ENCODE measurements at places on chromosomes 1 and 21. TPM values are rescaled to one million over a fixed set of nuclear protein-coding genes. Genes with fewer than 3 reads are reported as not detected.

- DNase-seq = no peak
These were observed 77.4 kb downstream of the NDUFS5 start for GRCh38 chr1:39103328-39104157.

- DNase-seq = no peak
These were observed 67.1 kb downstream of the HIVEP3 start for GRCh38 chr1:41851589-41851988.

- DNase-seq = no peak
These were observed 12.5 kb upstream of the HNRNPR start for GRCh38 chr1:23356471-23357137.

DNA sequence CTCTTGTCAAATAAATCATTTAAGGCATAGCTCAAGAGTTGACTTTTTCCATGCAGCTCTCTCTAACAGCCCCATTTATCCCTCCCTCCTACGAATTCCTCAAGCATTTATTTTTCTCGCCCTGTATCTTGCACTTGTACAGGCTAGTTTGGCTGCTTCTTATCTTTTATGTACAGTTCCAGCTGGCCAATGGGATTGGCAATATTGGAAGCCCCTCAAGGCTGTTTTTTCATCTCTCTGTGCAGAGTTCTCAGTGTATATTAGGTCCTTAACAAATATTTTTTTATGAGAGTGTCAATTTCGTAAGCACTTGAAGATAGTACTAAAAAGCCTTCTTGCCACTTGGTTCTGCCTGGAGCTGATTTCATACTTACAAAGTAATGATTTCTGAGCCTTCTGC, 356.0 kb downstream of the ST6GALNAC3 start:
- DNase-seq = no peak

UMODL1 gene
- polyA plus RNA-seq = not detected

DNA sequence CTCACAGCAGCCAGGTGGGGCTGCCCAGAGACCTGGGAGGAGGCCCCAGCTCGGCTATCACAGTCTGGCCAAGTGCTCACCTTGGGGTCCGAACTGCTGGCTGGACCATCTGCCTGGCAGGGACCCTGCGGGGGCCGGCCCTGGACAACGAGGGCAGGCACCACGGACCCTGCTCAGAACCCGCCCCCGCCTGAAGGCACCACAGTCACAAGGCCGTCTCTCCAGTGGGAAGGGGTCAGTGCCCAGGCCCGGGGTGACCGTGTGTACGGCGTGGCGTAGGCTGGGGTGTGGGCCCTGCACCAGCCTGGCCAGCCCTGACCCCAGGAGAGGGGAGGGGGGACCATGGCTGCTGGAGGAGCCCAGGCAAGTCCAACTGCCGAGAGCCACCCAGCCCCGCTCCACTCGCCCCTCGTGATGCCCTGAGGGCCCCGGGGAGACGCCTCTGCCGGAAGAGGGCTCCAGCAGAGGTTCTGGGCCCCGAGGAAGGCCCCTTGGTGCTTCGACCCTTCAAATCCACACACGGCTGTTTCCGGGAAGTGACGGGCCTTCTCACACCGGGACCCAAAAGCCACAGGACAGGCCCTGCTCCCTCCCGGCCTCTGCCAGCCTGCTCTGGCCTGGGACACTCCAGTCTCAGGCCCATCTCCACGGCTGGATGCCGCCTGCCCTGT, 11.2 kb upstream of the RNF223 start:
- no peak for DNase-seq

GRCh38 chr1:157978586-157979403, 14.7 kb upstream of the KIRREL1 start:
- DNase-seq = no peak

- DNase-seq = no peak
These were observed 149.3 kb downstream of the HUNK start for GRCh38 chr21:32022146-32022545.

DNA sequence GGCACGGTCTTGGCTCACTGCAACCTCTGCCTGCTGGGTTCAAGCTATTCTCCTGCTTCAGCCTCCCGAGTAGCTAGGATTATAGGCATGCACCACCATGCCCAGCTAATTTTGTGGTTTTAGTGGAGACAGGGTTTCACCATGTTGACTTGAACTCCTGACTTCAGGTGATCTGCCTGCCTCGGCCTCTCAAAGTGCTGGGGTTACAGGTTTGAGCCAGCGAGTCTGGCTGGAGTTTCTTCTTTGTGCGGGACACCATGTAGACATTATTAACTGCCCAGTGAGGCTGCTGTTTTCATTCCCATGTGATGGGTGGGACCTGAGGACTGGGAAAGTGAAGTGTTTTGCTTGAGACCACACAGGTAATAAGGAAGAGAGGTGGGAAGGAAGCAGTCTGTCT, 23.3 kb downstream of the PLA2G5 start:
- DNase-seq = no peak

GIPC2 gene
- 9.8 TPM for polyA plus RNA-seq

DNA sequence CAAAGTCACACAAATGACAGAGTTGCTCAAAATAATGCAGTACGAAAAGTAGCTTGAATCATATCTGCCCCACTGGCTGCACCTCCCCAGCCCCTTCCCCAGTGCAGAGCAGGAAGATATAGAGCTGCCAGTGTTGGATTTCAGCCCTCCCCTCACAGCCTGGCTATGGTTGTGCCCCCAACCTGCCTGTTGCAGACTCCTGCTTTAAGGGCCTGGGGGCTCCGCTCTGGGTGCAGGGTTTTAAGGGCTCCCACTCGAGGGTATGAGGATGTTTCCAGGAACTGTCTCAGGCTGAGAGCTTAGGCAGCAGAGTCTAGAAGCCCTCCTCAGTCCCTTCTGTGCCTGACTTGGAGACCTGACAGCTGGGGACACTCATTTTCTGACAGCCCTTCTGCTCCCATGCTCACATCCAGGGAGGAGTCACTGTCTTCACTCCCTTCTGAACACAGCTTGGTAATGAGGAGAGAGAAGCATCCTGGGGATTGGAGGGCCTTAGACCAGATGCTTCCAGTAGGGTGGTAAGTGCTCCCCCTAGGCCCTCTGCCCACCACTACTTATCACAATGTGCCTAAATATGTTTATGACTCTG, 4.6 kb downstream of the S100A9 start:
- no peak for DNase-seq

- no peak for DNase-seq
These were observed 208.1 kb upstream of the MAP1LC3C start for GRCh38 chr1:242206994-242207393.

ZNF683 gene
- not detected for polyA plus RNA-seq

- DNase-seq = peak; percentile 59
These were observed 749 bp upstream of the GLUL start for GRCh38 chr1:182392050-182393028.

DNA sequence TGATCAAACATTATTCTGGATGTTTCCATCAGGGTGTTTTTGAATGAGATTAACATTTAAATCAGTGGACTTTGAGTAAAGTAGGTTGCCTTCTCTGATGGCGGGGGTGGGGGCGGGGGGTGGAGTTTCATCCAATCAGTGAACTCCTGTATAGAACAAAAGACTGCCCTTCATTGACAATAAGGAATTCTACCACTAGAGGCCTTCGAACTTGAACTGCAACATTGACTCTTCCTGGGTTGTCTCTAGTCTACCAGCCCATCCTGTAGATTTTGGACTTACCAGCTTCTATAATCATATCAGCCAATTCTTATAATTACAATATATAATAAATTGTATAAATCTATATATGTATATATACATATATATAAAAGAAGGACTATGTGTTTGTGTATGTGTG, 520.4 kb upstream of the CXADR start:
- DNase-seq = no peak

DNA sequence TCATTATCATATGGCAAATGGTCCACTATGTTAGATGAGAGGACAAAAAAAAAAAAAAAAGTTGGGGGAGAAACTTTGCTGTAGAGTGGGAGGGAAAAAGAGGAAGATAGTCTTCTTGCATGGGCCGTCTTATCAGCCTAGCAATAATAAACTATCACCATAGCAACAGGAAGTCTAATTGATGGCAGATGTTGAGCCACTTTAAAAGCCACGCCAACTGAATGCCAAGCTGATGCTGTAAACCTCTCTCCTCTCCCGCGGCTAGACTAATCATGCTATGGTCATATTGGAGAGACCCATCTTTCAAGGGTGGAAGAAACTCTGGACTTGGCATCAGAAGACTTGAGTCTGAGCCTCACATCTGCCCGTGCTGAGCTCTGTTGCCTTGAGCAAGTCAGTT, 122.2 kb upstream of the HOOK1 start:
- no peak for DNase-seq

DNA sequence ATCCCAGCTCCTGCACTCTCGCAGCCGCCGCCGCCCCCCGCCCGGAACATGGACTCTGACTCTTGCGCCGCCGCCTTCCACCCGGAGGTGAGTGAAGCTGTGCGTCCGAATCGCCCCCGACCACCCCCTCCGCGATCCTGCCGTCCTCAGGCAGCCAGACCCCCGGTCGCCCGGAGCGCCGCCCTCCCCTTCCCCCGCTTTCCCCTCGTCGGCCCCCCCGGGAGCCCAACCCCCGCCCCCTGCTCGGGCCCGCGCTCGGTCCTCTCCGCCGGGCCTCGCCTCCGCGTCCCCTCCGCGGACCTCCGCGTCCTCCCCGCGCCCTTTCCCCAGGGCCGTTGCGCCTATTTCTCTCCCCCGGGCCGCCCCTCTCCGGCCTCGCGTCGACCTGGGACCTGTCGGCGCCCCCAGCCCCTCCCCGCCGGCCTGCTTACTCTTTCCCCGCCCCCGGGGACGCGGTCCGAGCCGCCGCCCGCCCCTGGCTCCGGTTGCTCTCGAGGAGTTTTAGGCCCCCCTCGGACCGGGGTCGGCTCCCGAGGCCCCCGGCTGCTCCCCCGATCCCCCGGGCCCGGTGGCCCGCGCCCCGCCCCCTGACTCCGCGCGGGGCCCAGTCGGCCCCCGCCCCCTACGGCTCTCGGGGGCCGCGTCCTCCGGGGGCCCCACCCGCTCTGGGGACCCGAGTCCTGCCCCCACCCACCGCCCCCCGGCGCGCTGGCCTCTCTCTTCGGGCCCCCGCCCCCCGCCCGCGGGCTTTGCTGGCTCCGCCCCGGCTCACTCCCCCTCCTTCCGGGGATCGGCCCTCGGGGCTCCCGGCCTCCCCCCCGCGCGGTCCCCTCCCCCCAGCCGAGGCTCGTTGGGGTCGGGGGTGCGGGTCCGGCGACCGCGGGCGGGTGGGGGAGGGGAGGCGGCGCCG, 743 bp downstream of the PHF13 start:
- DNase-seq = peak; percentile 42

- peak; percentile 87 for DNase-seq
These were observed at the start of gene RAB13 for GRCh38 chr1:153985941-153986761. TSS of gene RAB13 (minus strand) at chr1:153986339. CDS start at chr1:153986236, 103 bp downstream.

DNA sequence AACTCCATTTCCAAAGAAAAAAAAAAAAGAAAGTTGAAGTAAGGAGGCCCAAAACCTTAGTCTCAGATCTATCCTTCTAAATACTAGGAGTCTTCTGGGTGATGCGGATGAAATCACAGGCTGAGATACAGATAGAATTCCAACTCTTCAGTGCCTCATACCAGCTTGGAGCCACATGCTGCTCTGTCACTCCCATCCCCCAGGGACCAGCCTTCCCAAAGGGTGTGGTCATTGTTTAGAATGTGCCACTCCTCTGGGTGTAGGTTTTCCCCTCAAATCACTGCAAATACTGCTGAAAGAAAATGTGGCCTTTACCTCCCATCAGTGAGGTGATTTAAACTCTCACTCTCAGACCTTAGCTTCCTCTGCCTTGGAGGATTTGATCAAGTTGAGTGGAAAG, 112.9 kb downstream of the CDC7 start:
- no peak for DNase-seq

- DNase-seq = no peak
These were observed 114.5 kb upstream of the ZNHIT6 start for GRCh38 chr1:85822696-85823095.

DNA sequence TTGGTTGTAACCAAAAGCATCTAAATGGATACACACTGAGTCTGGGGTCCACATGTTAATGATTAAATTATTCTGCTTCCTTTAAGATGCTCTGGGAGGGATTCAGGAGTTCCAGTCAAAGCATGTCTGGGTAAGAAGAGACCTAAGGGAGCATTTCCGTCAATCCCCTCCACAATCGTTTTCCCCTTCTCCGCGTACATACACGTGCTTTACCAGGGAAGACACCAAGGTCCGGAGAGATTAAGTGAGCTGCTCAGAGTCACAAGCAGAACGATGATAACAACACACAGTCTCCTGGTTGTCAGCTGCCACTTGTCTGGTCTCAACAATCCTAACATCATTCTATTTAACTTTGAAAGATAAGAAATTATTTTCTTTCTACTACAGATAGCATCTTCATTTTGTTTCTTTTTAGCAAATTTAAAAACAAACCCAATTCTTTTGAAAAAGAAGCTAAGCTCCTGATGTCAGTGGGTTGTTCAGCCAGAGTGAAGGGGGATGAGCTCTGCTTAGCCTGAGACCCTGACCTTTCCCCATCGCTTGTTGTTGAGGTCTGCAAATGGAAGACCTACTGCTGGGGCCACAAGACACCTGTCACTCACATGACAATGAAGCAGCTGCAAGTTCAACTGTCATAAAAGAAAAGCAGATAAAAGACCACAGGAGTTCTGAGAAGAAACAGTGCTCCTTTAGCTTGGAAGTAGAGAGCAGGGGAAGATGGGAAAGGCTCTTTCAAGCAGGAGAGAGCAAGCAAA, 4.5 kb downstream of the PAFAH2 start:
- no peak for DNase-seq

DNA sequence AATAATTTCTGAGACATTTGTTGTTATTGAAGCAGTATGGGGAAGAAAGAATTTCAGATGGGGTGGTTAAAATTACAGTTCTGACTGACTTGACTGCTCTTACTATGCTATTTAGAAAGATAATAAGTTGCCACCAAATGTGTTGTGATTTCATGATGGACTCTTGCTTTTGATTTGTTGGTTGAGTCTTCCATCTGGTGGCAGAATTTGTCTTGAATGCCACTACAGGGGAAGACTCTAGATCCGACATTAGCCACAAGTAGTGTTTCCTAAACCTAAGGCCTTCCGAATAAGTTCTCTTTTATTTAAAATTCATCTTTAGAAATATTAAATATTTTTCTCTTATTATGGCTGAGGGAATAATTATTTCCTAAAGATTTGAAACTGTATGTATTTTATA, 190.9 kb upstream of the ADGRL4 start:
- DNase-seq = peak; percentile 13

DNA sequence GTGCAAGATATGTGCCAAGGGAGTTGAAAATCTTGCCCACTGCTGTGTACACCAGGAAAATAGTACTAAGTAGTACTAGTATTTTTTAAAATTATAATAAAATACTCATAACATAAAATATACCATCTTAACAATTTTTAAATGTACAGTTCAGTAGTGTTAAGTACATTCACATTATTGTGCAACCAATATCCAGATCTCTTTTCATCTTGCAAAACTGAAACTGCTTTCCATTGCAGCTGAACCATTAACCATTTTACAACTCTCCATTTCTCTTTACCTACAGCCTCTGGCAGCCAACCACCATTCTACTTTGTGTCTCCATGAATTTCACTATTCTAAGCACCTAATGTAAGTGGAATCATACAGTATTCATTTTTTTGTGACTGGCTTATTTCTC, 19.3 kb upstream of the RAB3GAP2 start:
- no peak for DNase-seq

GRCh38 chr1:31306278-31306677, 9.4 kb downstream of the ZCCHC17 start:
- DNase-seq = no peak

- no peak for DNase-seq
These were observed 746 bp downstream of the DYRK1A start for GRCh38 chr21:37367336-37367702.

C1QTNF12 gene
- 2.1 TPM for polyA plus RNA-seq

Measured in muscle of arm (tissue), 14 donors.